HEK293T (cell line): ENCODE measurements at places on chromosomes 1 and 21.
A peak's percentile ranks its signal among the peaks of the same experiment; 100 is the strongest.

DNA sequence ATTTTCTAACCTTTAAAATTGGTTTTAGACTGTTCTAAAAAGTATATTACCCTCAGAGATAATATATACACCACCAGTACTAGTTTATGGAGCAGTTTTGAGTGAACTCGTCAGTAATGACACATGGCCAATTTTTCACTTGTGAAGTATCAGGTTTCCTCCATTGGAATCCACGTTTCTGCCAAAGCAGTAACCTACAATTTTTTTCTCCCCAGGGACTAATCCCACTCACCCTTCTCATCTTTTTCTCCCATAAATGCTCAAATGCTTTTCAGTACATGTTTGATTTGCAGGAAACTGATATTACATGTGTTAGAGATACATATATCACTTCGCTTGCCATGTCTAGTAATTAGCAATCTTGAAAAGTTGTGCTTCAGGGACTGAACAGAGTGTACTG lies 94.1 kb downstream of the COL24A1 start:
- DNase-seq, result peak; percentile 13

GRCh38 chr1:160251011-160251410 lies 11.3 kb downstream of the DCAF8 start:
- no peak for DNase-seq

DNA sequence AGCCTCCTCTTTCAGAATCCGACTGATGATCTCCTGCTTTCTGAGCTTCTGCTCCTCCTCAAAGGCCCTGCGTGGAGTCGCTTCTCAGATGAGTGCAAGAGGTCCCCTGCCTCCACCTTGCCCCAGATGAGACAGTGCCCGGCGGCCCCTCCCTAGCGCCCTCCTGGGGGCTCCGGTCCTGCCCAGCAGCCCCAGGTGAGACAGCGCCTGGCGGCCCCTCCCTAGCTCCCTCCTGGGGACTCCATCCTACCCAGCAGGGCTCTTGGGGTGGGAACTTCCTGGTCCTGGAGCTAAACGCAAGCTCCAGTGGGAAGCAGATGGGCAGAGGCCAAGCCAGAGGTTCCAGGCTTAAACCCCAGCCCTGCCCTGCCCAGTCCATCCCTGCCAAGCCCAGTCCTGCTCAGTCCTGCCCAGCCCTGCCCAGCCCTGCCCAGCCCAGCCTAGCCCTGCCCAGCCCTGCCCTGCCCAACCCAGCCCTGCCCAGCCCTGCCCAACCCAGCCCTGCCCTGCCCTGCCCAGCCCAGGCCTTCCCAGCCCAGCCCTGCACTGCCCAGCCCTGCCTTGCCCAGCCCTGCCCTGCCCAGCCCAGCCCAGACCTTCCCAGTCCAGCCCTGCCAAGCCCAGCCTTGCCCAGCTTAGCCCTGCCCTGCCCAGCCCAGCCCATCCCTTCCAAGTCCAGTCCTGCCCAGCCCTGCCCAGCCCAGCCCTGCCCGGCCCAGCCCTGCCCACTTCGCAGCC lies 34.6 kb downstream of the CFAP74 start:
- DNase-seq, result no peak

DNA sequence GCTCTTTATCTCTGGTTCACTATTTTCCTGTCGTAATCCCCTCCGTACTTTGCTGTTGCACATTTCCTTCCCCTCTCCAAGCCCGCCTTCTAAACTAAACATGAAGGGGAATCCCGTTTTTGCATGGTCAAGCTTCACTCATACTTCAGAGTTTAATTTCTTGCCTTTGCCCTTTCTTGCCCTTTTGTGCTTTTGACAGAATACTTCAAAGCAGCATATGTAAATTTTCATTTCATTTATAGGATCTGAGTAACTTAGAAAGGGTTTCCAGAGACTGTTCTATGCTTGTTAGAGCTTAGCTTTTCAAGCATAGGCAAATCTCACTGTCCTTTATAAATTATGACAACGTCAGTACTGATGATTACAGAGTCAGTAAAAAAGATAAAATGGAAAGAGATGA lies 27.7 kb downstream of the SPATA45 start:
- DNase-seq, result no peak

GRCh38 chr1:167789501-167789900 lies 67.7 kb downstream of the MPZL1 start:
- DNase-seq, result no peak

DNA sequence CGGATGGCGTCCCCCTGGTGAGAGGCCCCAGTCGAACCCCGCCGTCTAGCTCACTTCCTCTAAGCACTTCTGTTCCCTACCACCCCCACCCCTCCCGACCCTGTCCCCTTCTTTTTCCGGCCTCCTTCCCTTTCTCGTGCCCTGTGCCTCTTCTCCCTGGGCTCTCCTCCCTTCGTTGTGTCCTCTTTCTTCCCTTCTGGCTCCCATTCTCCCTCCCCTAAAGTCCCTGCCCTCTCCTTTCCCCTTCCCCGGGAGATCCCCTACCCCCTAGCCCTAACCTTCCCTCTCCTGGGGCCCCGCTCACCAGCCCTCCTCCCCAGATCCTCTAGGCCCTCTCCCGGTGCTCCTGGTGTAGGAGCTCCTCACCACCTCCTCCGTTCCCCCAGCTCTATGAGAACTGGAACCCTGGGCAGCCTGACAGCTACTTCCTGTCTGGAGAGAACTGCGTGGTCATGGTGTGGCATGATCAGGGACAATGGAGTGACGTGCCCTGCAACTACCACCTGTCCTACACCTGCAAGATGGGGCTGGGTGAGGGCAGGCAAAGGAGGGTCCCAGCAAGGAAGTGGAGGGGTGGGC lies 15.9 kb downstream of the BCAN start:
- no peak for DNase-seq

- DNase-seq, result peak; percentile 34
Observed at GRCh38 chr1:112673592-112674439, 643 bp upstream of the MOV10 start.

- no peak for DNase-seq
Observed at GRCh38 chr1:156700736-156701531, 4.4 kb downstream of the CRABP2 start.

DNA sequence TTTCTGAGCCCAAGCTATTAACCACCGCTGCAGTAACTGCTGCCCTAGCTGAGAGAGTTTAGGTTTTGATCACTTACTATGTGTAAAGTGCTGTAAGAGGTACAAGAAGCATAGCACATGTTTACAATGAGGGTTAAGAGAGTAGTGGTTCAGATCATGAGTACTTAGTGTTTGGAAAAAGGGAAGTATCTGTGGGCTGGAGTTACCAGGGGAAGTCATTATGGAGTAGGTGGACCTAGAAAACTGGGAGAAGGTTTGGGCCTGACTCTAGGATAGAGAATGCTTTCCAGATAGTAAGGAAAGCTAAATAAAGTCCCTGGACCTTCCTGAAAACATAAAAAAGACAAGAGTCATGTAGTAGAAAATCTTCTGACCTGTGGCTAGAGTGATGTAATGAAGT lies 149.6 kb upstream of the PLXNA2 start:
- no peak for DNase-seq

GRCh38 chr1:17596651-17597509 lies 57.4 kb downstream of the ARHGEF10L start:
- peak; percentile 77 for DNase-seq

- DNase-seq, result peak; percentile 89
Observed at GRCh38 chr1:110524311-110525248, 5.6 kb upstream of the KCNA10 start.

- DNase-seq, result no peak
Observed at GRCh38 chr1:234253732-234254131, 119.5 kb upstream of the COA6 start.

DNA sequence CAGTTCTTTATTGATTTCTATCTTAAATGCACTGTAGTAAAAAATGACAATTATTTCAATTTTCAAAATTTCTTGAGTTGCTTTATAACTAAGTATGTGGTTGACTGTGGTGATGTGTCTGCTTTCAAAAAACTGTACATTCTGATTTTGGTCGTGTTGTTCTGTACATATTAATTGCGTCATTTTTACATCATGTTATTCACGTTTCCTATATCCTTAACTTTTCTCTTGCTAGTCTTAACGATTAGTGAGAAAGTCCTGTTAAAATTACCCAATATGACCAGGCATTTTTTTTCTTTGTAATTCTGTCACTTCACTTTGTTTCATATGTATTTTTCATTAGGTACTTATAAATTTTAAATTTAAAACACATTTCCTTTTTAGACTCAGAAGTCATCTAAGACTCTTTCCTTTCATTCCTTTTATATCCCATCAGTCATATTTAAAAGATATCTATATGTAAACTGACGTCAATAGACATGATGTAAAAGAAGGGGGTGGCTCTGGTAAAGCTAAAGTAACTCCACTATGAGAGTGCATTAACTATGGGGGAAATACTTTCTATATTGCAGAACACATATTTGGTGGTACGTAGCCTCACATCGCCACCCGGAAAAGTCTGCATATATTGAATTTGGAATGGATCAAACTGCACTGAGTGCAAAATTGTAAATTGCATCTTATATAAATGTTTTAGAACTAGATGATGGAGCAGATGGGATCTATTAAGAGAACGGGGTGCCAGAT lies 1.1 kb upstream of the COA6 start:
- DNase-seq, result no peak

GRCh38 chr1:245822996-245823395 lies 668.2 kb downstream of the KIF26B start:
- DNase-seq, result no peak

- DNase-seq, result no peak
Observed at GRCh38 chr1:62836856-62837540, 53.1 kb downstream of the ATG4C start.

- no peak for DNase-seq
Observed at GRCh38 chr1:166089804-166090203, 77.0 kb downstream of the FAM78B start.

GRCh38 chr21:36766511-36766910 lies 67.6 kb downstream of the SIM2 start:
- no peak for DNase-seq

DNA sequence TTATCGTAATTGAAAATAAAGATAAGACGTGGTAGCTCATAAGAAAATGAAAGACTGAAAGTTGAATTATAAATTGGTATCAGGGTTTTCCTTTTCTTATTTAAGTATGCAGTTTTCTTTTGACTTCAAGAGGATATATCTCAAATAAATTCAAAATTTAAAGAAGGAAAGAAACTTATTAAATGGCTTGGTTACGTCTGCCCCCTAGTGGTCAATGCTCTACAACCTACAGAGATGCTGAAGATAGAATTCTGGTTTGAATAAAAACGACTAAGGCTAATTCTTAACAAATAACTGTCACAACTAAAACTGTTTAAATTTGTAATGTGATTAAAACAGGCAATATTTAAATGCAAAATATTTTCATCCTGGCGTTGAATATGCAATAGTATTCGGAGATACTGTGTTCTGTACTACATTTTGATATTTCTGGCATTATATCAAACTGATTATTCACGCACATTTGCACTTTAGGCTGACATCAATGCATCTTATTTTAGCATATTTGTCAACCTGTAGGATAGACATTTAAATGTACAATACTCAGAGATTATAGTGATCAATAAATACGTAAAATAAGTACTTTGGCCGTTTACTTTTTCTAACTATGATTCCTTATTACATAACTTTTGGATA lies 26.8 kb downstream of the IFI44 start:
- DNase-seq, result peak; percentile 39

- DNase-seq, result no peak
Observed at GRCh38 chr1:41348394-41348793, 12.8 kb upstream of the FOXO6 start.

DNA sequence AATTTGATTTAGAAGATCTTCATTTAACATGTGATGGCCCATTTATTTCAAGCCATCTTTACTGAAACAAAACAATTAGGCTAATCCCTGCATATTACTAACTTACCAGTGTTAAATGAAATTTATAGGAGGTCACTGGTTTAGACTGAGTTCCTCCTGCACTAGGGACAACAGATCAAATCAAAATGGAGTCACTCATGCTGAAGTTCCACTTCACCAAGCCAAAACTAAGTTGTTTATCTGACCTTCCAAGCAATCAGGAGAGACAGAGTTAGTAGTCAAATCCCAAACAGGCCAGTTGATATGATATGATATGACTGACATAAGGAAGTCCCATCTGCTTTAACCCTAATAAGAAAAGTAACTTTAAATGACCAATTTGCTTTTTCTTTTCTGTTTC lies 4.8 kb downstream of the LYST start:
- DNase-seq, result no peak

DNA sequence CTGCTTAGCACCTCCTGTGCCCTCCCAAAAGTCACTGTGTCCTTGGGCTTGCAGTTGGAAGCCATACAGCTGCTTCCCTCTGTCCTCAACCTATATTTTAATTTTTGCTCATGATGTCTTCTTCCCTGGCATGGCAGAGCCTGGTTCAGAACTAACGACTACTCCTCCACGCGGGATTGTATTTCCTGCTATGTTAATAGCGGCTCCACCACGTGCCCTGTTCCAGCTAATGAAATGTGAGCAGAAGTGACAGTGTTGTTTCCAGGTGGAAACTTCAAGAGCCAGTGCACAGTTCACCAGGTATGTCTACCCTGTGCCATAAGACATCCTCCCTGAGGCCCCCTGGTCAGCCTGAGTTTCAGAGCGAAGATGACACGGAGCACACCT lies 52.1 kb downstream of the DHRS3 start:
- no peak for DNase-seq

GRCh38 chr1:99970713-99971255 lies 988 bp downstream of the SLC35A3 start:
- DNase-seq, result no peak

DNA sequence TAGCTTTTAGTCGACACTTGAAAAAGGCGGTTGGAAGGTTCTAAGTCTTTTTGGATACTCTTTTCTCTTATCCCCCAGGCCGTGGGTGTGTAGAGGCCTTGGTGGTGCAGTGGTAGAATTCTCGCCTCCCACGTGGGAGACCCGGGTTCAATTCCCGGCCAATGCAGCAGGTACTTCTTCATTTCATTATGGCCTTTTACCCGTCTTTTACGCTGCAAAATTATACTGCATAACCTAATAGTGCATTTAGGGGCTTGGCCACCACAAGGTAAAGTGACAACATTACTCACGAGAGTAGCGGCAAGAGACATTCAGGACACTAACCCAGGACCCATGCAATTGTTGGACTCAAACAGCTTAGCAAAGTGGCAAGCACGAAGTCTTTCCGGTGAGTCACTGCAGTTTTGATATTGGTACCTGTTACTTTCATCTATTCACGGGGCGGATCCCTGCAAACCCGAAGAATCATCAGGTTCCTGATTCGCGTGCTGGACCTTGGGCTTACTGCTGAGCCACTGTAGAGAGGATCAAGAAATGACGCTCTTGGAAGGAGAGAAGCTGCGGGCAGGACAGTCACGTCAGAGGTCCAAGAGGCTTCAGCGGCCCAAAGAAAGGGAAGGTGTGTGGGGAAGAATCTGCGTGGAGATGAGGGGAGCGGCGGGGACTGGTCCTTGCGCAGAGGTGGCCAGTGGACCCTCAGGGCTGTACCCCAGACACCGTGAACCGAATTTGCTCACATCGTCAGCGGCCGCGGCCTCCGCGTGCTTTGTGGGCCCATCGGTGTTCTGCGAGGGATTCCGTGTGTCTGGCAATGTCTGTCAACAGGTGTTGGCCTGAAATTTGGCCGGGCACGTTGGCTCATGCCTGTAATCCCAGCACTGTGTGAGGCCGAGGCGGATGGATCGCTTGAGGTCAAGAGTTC lies 12.9 kb upstream of the RNU1-4 start:
- peak; percentile 10 for DNase-seq

GRCh38 chr1:183780757-183781156 lies 24.2 kb upstream of the RGL1 start:
- DNase-seq, result no peak

- DNase-seq, result no peak
Observed at GRCh38 chr1:232574889-232575762, 54.8 kb downstream of the SIPA1L2 start.
